ENCODE measurements at places on chromosomes 12 and 14.

GRCh38 chr14:67240168-67240932, 885 bp upstream of the PALS1 start:
- peak; percentile 52 for ATAC-seq

DNA sequence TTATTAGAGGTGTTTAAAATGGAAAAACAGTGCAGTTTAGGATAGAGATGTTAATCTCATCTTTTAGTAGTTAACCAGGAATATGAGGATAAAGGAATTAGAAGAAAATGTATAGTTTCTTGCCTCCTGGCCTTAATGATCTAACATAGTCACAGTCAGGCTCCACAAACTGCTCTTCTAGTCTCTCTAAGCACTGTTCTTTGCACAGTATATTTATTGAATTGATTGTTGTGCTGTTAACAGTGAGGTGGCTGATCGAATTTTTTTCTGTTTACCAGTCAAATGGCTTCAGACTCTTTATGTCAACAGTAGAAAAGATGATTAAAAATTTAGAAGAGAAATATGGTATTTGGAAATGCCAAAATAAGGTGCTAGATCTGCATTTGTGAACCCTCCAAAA, 37.8 kb downstream of the ATF7IP start:
- ATAC-seq, result no peak

DNA sequence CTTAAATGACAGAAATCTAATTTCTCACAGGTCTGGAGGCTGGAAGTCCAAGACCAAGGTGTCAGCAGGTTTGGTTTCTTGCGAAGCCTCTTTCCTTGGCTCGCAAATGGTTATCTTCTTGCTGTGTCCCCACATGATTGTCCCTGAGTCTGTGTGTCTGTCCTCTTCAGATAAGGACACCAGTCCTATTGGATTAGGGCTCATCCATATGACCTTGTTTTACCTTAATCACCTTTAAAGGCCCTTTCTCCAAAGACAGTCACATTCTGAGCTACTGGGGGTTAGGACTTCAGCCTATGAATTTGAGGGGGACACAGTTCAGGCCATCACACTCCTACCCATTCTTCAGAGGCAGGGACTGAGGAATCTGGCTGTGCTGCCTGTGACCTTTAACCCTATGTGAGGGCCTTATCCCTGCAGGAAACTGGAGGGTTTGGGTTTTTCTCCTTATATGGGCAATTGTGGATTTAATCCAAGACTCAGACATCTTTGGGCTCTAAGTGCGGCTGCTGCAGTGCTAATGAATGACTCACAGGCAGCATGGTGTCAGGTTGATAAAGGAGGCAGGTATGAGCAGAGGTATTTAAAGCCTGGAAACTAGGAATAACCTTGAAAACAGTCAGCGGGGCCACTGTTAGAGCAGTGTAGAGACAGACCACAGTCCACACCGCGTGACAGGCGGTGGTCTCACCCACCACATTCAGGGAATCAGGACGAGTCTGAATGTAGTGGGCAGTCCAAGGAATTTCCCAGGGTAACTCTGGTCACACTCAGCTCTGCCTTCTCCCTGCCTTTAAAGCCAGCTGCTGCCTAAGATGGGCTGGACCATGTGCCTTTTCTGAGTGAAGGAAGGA, 10.2 kb downstream of the TPCN1 start:
- ATAC-seq, result no peak

GRCh38 chr14:104820669-104821228, 19.8 kb downstream of the ZBTB42 start:
- ATAC-seq, result peak; percentile 20

Measured in gastroesophageal sphincter (tissue), 4 donors.